H1 (cell line): ENCODE measurements at places on chromosomes 12 and 14.

- no peak for DNase-seq
These were observed 224.6 kb upstream of the FOXN3 start for GRCh38 chr14:89641495-89642175.

- DNase-seq = no peak
These were observed 24.9 kb downstream of the CCDC88C start for GRCh38 chr14:91392623-91393303.

DNA sequence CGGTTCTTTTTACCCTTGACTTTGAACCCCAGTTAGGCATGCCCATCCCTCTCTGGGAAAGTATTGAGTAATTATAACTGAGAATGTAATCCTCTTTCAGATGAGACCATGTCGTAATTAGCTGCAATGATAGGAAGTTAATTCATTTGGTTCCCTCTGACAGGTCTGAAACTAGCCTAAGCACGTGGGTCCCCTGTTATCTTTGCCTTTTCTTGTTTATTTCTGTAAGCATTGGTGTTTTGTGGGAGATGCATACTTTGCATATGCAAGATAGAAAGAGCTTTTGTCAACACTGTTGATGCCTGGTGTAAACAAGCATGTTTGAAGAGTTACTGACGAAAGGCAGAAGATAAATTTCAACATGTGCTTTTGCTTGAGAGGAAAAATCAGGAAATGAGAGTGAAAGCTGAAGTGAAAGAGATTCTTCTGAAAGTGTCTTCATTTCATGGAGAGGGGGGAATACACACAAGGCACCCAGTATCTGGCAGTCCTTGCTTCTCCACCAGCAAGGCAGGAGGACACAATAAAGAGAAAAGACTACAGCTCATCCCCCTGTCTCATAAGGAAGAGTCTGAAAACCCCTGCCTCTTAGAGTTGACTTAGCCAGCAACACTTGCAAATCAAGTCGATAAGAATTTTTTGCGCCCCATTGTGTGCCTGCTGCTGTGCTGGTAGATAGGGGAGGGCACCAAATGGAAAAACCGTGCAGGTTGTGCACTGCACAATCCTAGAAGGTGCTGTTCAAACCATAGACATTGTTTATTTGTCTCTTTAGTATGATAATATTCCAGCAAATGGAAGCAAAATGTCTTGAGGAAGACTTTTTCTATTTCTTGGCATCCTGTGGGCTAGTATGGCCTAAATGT lies 77.8 kb downstream of the SLC24A4 start:
- DNase-seq = no peak

DNA sequence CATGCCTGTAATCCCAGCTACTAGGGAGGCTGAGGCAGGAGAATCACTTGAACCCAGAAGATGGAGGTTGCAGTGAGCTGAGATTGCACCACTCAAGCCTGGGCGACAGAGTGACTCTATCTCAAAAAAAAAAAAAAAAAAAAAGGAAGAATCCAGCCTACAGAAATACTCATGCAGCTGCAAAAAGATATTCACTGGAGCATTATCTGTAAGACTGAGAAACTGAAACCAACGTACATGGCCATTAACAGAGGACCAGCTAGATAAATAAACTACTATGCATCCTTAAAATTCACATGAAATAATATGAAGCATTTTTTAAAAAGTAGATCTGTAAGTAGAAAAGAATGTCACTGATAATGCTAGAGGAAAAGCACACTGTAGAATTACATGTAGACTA lies 3.5 kb downstream of the SLC7A7 start:
- DNase-seq = no peak

DNA sequence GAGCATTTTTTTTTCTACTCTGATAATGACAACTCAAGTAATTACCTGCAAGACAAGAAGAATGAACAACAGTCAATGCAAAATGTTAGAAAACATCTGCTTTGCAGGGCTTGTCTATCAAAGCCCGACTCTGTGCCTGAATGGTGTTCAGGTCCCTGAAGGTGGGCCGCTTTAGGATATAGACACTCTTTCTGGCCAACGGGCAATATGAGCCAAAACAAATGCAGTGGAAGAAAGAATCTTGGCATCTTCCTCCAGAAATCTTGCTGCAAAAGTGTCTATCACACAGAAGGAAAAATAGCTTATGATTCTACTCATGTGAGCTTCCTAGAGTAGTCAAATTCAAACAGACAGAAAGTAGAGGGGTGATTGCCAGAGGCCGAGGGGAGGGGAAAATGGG lies 32.7 kb downstream of the FOS start:
- no peak for DNase-seq
